Frontal cortex (tissue), 4 donors: ENCODE measurements at places on chromosomes 4 and X.

GRCh38 chr4:11593576-11594116, 165.0 kb upstream of the HS3ST1 start:
- DNase-seq = no peak

DNA sequence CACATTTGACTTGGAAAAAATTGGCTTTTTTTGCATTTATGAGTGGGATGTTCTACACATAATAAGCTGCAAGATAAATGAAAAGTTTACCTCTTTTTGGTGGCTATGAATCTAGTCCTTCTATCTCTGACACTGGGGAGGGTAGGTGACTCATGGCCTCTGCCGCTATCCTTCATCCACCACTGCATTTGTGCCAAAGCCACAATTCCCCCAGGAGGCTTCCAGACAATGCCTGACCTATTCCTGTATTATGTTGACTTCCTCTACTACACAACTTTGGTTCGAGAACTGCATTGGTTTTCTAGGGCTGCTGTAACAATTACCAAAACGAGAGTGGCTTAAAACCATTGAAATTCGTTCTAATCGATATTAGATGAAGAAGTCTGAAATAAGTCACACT, 245.6 kb downstream of the TRAM1L1 start:
- no peak for DNase-seq

DNA sequence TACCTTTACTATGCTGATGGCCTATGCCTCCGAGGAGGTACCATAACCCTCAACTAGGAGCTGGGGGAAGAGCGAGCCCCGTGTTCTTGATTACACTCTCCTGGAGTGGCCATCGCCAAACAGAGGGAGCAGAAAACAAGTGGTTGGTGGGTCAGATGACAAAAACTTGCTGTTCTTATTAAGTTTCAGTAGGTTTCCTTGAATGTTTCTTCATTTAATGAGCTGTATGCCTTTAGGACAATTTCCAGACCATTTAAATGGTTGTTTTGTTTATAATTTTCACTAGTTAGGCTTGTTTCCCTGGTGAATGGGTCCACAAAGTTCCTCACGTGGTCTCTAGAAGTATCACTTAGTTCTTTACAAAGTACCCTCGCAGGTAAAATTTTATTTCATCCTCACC, 4.7 kb downstream of the PYURF start:
- no peak for DNase-seq

DNA sequence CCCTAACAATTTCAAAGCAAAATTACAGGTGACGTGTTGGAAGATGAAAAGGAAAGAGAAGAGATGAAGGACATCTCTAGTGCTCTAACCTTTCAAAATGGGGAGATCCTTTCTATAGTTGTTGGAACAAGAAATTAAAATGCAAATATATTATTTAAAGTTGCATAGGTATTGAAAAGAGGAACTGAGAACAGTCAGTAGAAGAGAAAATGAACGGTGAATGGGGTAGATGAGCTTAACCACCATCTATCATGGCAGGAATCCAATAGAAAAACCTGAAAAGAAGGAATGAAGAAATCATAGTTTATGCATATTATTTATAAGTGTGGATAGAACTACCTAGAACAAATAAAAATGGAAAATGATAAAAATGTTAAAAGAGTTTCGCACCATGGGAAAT, 42.0 kb downstream of the ANXA5 start:
- no peak for DNase-seq

GRCh38 chr4:48025005-48025404, 8.4 kb downstream of the NIPAL1 start:
- DNase-seq = no peak

DNA sequence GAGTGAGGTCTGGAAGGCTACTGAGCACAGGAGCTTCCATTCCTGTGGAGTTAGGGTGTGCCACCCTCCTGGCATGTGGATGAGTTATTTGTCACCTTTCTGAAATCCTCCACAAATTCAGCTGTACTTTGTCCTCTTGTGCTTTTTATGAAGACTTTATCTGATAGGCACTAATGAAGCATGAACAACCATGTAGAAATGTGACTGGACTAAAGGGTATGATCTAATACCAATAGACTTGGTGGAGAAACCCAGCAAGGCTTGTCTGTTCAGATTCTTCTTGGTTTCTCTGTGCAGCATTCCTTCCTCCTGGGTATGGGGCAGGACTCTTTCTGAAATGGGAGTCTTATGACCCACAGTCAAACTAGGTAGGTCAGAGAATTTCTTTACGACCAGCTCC, 9.6 kb downstream of the NBDY start:
- DNase-seq = no peak

GRCh38 chrX:24202465-24203031, 53.0 kb downstream of the ZFX start:
- DNase-seq = no peak

DNA sequence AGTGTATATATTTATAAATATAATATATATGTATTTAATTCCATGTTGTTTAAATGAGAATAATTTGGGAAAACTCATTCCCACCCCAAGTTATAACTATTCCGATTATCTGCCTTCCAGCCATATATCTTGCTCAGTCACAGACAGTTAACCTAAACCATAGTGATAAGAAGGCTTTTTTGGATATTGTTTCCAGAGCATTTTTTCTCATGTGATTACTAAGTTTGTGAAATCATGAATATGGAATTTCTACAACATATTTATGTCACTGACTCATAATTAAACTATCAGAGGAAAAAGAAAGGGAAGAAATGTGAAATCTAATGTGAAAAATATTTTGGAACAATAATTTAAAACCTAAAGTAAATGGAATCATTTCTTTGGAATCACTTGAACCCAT, 1163.5 kb upstream of the PABPC4L start:
- no peak for DNase-seq

DNA sequence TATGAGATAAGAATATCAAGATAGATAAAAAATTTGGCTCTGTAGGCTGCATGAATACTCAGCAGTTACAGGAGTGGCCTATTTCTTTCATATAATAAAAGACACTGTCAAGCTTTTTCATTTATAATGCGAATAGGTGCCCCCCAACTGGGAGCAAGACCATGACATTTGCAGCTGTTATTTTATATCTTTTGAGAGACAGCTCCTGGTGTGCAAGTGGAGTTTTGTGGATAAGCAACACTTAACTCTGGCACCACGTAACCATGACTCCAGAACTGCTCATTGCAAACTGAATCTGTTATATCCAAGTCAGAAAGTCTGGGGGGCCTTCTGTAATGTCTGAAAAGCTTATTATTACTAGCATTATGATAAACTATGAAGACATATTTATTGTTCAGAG, 1372.4 kb downstream of the C4orf33 start:
- DNase-seq = no peak

DNA sequence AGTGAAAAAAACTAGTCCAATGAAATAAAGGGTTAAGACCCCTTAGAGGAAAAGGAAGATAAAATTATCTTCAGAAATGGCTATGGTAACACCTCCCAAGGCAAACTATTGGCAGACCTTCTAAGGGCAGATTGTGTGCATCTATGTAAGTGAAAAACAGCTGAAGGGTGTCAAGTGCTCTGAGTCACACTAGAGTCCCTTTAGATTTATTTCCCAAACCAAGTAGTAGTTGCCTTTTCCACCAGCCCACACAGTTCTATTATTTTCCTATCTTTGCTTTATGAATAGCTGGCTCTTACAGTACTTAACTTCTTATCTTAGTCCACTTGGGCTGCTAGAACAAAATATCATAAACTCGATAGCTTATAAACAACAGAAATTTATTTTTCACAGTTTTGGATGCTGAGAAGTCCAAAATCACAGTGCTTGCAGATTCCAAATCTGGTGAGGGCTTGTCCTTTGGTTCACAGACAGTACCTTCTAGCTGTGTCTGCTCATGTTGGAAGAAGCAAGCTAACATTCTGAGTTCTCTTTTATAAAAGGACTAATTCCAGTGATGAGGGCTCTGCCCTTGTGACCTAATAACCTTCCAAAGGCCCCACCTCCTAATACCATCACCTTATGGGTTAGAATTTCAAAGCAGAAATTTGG, 143.6 kb downstream of the GRID2 start:
- DNase-seq = peak; percentile 5

GRCh38 chr4:52894443-52894842, 32.3 kb downstream of the RASL11B start:
- DNase-seq = no peak

- DNase-seq = no peak
Observed at GRCh38 chr4:164779080-164779479, 25.1 kb downstream of the SMIM31 start.

GRCh38 chrX:12961196-12961718, 13.7 kb upstream of the TMSB4X start:
- DNase-seq = no peak

DNA sequence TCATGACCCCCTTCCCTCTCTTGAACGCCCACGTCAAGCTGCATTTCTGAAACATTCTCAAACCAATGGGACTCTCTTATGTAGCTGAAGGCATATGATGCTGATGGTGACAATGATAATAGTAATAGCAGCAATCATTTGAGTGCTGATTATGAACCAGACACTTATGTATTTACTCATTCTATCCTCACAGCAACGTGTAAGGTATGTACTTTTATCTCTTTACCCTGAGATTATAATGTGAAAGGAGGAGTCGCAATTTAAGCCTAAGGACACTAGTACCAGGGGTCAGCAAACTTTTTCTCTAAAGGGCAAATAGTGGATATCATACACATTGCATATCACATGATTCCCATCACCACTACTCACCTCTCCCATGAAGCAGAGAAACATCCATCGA, 8.5 kb downstream of the PGM2 start:
- no peak for DNase-seq

DNA sequence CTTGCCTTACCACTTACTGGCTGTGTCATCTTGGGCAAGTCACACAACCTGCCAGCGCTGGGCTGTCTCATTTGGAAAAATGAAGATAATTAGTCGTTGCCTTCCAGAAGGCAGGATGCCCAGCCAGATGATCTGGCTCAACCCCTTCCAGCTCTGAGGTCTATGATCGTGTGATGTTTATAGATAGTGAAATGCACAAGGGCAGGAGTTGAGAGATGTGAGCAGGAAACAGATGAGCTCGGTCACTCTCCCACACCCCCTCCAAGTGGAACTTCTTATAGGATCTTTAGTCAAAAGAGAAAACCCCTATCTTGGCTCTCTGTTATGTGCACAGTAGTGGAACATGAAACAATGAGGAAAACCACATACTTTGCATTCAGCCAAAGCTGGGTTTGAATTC, 336.8 kb upstream of the PPARGC1A start:
- no peak for DNase-seq

DNA sequence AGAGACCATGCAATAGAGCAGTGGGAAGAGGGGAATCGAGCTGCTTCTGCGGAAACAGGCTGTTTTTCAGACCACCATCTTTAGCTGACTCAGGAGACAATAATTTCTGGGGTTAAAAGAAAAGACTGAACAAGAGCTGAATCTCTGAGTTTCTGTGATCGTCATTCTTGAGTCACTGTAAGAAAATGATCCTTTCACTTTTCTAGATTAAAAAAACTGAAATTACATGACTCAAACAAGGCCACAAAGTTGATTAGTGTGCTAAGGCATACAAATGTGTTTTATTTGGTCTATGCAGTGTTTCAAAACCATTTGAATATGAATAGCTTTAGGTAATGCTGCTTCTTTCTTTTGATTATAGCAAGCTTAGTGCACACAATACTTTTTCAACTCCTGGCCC, 194.4 kb upstream of the RPL34 start:
- no peak for DNase-seq

DNA sequence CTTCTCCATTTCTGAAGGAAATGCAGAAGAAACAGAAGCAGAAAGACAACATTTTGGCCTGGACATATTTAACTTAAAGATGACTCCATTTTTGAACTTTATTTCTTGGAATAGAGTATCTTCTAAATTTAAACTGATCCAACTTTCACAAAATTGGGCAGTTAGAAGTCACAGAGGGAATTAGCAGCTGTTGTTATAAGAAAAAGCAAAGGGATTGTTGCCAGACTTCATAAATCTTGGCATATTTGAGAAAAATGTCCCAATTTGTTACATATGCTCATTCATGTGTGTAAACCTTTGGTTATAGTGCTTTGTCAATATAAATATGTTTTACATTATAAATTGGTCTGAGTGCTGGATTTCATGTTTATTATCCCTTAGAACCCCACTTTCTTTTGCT, 3.4 kb downstream of the GLUD2 start:
- DNase-seq = no peak

GRCh38 chr4:89196745-89197144, 85.4 kb downstream of the TIGD2 start:
- DNase-seq = no peak

DNA sequence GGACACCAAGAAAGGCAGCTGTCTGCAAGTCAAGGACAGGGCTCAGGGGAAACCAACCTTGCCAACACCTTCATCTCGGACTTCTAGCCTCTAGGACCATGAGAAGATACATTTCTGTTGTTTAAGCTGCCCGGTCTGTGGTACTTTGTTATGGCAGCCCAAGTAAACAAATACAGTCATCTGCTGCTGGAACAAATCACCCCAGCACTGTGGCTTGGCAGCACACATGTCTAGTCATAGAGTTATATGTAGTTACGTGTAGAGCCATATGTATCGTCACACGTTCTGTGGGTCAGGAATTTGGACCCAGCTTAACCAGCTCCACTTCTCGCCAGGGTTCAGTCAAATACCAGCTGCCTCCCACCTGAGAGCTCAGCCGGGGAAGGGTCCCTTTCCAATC, 2.5 kb downstream of the HTT-AS start:
- no peak for DNase-seq

DNA sequence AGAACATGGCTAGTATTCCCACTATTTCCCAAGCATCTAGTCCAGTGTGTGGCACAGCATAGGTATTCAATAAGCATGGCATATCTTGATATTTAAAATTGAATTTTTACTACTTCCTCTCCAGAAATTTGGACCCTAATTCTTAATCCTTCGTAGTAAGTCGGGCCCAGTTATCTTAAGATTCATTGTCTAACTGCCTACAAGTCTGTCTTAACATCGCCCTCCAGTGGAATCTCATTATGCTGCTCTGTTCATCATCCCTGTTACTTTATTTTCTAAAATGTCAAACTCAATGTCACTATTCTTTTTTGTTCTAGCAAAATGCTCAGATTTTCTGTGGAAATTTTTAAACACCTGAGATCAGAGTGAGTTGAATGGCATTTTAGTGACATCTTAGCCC, 606.2 kb downstream of the KLHL13 start:
- DNase-seq = no peak

GRCh38 chr4:175560604-175561003, 251.5 kb downstream of the GPM6A start:
- DNase-seq = peak; percentile 4

DNA sequence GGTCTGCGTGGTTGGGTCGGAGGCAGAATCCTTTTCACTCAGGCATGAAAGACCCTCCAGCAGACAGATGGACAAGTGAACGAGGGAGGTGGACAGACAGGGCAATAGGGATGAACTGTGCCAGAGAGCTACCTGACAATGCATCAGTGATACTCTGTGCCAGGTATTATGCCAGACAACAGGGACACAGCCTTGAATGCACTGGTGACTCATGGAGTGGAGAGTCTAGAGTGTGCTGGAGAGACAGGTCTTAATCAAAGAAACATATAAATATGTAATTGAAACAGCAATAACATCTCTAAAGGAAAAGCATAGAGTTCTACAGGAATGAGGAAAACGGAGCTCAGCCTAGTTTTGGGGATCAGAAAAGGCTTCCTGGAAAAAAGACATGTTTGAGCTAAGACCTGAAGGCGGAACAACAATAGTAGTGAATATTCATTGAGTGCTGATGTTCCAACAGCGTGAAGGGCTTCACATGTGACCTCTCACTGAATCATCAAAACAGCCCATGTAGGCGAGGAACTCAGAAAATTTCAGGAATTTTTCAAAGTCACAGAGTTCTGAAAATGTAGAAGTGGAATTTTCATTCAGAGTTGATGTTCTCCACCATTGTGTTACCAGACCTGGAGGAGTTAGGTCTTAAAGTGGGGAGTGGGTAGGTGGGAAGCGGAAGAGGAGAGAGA, 20.0 kb upstream of the FGFBP2 start:
- no peak for DNase-seq
